Activated naive CD4-positive, alpha-beta T cell treated with Interleukin-2 at 50 U/mL for 16 hours (primary cell): ENCODE measurements at places on chromosomes 6 and 20.

DNA sequence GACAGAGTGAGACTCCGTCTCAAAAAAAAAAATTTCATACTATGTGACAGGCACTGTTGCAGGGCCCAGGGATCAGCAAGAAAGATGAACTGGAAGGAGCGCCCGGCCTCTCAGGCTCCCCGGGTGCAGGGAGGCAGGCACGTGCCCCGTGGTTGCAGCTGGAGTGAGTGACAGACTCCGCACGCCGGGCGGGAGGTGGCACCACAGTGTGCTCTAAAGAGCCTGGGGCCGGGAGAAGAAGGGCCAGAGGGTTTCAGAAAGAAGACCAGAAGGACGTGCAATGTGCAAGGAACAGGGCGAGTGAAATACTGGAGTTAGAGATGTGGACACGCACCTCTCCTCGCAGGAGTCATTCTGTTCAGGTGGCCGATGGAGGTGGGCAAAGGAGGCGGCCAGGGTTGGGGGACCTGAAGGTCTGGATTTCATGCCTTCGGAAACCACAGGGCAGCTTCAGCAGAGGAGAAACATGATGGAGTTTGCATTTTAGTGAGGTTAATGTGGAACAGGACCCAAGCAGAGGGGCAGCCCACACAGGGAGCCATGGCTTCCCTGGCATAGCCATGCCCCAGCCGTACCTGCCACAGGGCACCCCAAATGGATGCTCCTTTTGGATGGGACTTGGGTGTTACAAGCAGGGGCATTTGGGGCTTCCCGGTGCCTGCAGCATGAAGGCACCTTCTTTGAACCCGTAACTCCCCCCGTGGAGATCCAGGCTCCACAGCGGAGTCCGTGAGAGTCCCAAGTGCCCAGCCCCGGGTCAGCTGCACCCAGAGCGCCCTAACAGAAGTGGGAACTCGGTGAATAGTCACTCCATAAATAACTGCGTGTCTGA lies 226.2 kb downstream of the ERMARD start:
- no peak for DNase-seq

- DNase-seq, result no peak
These were observed 151.3 kb upstream of the BEND6 start for GRCh38 chr6:56803594-56803993.

DNA sequence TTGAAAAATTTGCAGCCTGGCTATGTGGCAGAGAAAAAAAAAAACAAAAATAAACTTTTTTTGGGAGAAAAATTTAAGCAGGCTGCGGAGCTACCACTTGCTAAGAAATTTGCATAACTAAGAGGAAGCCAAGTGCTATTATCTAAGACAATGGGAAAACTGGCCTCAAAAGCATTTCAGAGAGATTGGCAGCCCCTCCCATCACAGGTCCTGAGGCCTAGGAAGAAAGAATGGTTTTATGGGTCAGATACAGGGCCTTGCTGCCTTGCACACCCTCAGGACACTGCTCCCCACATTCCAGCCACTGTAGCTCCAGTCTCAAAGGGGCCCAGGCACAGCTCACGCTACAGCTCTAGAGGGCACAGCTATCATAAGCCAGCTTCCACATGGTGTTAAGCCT lies 777.9 kb downstream of the TENT5A start:
- no peak for DNase-seq

DNA sequence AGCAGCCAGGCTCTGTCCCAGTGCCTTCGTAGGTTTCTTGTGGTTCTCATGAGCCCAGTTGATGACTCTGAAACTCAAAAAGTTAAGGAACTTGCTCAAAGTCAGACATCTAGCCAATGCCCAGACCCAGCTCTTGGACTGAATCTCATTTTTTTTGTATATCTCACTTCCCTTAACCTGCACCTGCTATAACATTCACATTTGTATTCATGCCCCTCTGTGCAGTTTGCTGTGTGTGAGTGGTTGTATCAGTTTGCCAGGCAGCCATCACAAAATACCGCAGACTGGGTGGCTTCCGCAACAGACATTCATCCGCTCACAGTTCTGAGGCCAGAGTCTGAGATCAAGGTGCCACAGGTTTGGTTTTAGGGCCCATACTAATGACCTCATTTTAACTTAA lies 49.9 kb downstream of the IPCEF1 start:
- no peak for DNase-seq

DNA sequence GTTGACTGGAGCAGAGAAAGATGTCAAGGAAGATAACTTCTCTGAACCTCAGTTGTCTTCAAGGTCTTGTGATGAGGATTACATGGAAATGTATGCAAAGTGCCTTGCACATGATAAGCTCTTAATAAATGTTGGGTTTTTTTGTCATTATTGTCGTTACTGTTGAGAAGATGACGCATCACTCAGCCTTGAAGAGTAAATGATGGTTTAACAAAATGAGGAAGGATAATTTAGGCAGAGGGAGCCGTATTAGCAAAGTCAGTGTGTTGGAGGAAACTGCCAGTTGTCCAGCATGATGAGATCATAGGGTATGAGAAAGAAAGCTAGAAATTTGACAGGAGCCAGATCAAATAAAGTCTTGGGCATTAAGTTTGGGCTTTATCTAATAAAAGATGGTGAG lies 8.8 kb upstream of the SUPT3H start:
- DNase-seq, result no peak

GRCh38 chr6:15922510-15923250 lies 206.2 kb upstream of the MYLIP start:
- DNase-seq, result no peak

GRCh38 chr20:44908987-44909871 lies 631 bp upstream of the PABPC1L start:
- DNase-seq, result no peak

DNA sequence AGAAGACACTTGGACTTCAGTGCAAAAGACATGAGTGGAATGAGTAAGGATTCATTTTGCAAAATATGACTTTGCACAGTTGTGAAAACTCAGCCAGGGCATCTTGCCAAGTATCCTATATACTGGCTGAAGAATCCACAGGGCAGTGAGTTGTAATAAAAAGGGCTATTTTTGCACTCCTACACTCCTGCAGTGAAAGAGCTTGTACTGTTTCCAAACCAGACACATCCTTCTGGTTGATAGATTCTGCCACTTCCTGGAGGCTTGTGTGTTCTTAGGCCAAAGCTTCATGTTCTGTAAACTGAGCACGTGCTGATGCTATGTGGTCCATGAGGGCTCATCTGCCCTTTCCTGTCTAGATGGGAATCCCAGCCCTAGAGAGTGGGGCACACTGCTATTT lies 34.9 kb downstream of the GMPR start:
- DNase-seq, result no peak

- no peak for DNase-seq
These were observed 79.0 kb downstream of the PSMG4 start for GRCh38 chr6:3337521-3338350.

DNA sequence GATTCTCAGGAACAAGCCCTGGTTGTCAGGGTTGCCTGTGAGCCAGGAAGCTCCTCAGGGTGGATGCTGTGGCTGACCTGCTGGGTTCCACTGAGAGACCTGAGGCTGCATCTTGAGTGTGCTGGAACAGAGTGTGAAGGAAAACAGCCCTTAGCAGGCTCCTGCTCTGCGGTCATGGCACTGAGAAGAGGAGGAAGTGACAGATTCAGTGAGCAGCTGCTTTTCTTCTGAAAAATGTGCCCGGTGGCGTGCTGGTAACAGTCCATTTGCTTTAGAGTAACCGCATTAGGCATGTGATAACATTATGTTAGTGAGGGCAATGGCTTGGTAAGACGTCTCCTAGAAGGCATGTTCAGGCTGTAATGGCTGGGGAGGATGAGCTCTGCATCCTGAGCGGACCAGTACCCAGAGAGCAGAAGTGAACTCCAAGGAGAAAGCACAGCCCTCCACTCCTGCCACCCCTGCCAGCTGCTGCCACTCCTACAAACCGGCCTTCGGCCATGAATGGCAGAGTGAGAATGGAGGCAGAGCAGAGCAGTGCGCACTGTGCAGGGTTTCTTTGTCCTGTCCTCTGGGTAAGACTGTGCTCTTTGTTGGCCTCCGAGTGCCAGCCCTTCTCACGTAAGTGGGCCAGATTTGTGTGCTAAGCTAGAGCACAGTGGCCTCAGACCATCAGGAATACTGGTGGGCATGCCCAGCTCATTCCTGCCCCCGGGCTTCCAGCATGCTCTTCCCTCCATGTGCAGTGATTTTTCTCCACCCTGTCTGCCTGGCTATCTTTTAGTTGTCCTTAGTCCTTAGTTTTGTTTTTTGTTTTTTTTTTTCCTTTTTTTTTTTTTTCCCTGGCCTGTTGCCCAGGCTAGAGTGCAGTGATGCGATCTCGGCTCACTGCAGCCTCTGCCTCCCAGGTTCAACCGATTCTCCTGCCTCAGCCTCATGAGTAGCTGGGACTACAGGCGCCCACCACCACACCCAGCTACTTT lies 98.1 kb upstream of the VSTM2L start:
- no peak for DNase-seq

DNA sequence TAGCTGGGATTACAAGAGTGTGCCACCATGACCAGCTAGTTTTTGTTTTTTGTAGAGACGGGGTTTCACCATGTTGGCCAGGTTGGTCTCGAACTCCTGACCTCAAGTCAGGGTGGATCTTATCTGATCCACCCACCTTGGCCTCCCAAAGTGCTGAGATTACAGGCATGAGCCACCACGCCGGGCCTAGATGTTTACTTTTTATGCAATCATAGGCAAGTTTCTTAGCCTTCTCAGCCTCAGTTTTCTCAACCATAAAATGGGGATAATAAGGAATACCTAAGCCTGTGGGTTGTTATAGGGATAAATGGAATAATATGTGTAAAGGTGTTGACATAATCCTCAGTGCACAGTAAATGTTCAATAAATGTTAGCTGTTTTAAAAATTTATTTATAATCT lies 9.8 kb downstream of the SPATS1 start:
- DNase-seq, result no peak

- no peak for DNase-seq
These were observed 5.0 kb upstream of the PHF20 start for GRCh38 chr20:35766843-35767242.

GRCh38 chr6:140069576-140069975 lies 695.1 kb upstream of the CITED2 start:
- DNase-seq, result no peak

- no peak for DNase-seq
These were observed 167.2 kb downstream of the SYNDIG1 start for GRCh38 chr20:24636626-24637025.

- DNase-seq, result peak; percentile 92
These were observed at the start of gene TMEM14A for GRCh38 chr6:52670502-52671409. Gene TMEM14A (plus strand): TSS chr6:52671113. CDS start chr6:52677103, 5,990 bp downstream.

DNA sequence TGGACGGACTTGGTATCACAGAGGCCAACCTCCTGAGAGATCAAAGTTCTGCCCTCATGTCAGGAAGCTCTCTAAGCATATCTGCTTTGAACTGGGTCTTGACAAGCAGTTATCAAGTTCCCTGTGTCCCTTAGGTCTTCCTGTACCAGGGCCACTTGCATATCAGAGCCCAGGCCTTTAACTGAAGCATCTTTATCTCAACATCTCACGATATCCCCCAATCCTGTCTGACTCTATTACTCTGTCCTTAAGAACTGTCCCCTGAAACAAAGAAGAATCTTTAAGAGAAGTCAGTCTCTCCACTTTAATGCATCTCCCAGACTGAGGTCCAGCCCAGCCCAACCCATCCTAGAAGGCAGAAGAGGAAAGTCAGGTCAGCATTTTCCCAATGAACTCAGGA lies 8.2 kb downstream of the MAS1L start:
- no peak for DNase-seq

DNA sequence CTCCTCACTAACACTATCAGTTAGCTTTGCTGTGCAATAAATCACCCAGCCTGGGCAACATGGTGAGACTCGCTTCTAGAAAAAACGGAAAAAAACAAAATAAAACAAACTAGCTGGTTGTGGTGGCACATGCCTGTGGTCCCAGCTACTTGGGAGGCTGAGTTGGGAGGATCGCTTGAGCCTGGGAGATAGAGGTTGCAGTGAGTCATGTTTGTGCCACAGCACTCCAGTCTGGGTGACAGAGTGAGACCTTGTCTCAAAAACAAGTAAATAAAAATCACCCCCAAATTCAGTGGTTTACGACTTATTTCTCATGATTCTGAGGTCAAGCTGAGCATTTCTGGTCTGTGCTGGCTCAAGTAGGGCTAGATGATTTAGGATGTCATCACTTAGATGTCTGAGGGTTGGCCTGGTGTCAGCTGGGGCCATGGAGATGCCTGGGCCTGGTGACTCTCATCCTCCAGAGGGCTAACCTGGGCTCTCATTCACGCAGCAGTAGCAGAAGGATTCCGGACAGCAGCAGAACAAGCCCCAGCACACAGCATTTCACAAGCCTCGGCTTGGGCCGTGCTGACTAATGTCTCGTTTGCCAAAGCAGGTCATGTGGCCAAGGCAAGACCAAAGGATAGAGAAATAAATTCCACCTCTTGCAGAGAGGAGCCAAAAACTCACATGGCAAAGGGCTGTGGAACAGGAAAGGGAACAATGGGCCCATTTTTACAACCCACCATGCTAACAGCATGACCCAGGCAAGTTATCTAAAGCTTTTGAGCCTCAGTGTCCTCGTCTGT lies 32.5 kb downstream of the MGME1 start:
- no peak for DNase-seq

DNA sequence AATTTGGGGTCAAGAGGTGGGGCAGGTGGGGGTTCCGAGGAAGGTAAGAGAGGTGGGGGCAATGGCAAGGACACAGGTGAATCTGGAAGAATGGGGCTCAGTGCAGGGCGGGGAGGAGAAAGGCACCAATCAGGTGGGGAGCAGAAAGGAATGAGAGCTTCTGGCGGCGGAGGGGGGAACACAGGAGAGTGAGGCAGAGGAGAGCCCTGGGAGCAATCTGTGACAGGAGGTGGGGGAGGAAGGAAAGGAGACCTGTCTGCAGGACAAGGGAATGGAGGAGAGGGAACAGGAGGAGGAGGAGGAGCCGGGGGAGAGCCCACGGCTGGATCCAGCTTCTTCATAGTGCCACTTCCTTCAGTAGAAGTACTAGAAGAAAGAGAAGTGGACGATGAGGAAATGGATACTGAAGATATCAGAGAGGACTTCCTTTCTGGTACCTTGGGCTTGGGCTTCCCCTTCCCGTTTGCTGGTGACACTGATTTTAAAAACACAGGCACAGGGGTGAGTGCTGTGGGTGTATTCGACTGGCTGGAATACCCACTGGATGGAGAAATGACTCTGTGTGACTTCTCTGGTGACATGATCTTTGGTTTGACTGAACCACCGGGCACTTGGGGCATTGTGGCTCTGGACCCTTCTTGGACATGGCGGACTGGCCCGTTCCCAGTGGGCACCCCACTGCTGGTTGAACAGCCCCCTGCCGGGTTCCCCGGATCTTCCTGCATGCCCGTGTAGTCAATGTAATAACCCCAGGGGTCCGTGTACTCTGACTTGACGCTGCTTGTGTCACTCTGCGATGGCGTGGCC lies 27.4 kb downstream of the HEBP2 start:
- no peak for DNase-seq
